NCI-H526 (cell line): ENCODE measurements at places on chromosomes 2 and 18.

GRCh38 chr2:63842149-63843061 lies 709 bp downstream of the UGP2 start:
- DNase-seq, result peak; percentile 38

- no peak for DNase-seq
Observed at GRCh38 chr2:25709349-25709748, 36.0 kb upstream of the DTNB start.

GRCh38 chr2:189178726-189179569 lies 613 bp downstream of the COL5A2 start:
- DNase-seq, result no peak

- DNase-seq, result no peak
Observed at GRCh38 chr2:236682651-236683422, 113.2 kb downstream of the ACKR3 start.

GRCh38 chr2:240568678-240569522 lies 616 bp downstream of the RNPEPL1 start:
- peak; percentile 77 for DNase-seq

- DNase-seq, result no peak
Observed at GRCh38 chr2:49241501-49241900, 87.2 kb upstream of the FSHR start.

GRCh38 chr18:38796762-38797161 lies 1231.2 kb upstream of the CELF4 start:
- DNase-seq, result no peak

DNA sequence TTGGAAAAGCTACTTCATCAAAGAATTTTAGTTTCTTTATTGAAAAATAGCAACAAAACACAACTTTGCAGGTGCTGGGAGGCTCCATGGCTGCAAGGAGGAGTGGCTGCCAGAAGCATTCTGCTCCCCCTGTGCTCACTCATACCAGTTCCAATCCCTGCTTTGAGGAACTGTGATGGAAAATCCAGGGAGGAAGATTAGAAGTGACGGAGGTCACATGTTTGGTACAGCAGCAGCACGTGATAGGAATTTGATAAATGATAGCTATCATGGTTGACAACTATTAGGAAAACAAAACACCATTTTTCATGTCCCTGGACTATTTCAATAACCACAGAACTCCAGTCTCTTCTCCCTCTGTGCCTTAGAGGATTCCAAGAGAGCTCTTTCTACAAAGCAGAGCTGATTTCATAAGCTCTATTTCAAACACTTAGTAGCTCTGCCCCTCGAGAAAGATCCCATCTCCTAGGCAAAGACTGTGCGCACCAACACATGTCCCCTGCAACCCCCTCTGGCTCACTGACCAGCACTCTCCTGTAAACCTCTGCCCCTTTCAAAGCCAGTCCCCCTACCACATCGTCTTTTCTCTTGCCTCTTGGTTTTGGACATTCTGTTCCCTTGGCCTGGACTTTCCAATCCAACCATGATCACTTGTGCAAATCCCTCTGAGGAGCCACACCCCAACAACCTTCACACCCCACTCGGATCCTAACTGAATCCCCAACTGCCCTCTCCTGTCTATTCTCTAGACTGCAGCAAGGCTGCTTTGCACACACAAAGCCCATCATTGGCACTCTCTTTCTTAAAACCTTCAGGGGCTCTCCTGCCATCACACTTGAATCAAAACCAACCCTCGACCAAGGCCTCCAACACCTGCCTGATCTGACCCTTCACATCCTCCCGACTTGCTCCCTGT lies 352.4 kb upstream of the PKDCC start:
- no peak for DNase-seq

DNA sequence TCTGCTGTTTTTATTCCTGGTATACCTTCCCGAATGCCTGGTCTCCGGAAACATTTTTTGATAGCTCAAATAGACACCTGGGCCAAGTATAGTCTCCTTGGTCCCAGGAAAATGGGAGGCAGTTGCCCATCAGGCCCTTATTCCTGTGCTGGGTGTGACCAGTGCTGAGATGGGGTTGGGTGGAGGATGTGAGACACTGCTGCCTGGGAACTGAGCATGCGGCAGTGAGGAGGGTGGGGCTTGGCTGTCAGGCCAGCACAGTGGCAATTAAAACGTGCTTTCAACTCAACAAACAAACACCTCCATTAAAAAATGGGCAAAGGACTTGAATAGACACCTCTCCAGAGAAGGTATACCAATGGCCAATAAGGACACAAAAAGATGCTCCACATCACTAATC lies 12.5 kb downstream of the KLHL29 start:
- no peak for DNase-seq

GRCh38 chr18:25416374-25416773 lies 64.4 kb upstream of the ZNF521 start:
- no peak for DNase-seq

GRCh38 chr2:56474412-56475158 lies 290.8 kb downstream of the CCDC85A start:
- no peak for DNase-seq

GRCh38 chr2:71591044-71591443 lies 137.7 kb downstream of the DYSF start:
- no peak for DNase-seq

GRCh38 chr2:119389615-119390306 lies 23.0 kb downstream of the DBI start:
- no peak for DNase-seq

DNA sequence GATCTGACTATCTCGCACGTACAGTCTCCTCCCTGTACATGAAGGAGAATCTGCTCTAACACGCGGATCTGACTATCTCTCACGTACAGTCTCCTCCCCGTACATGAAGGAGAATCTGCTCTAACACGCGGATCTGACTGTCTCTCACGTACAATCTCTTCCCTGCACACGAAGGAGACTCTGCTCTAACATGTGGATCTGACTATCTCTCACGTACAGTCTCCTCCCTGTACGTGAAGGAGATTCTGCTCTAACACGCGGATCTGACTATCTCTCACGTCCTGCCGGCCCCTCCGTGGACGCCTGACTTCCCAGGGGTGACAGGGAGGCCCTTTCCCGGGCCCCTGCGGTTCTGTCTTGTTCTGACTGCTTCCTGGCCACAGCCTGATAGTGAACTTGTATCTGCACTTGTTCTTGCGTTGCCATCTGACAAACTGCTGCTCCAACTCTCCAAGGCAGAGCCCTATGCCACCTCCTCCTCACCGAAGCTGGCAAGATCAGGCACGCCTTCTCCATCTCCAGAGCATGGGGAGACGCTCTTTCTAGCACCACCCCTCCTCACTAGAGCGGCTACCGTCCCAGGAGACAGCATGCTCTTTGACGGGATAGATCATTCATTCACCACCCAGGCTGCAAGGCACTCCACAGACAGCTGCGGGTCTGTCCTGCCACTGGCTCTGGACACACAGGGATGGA lies 238.6 kb downstream of the TWIST2 start:
- no peak for DNase-seq

DNA sequence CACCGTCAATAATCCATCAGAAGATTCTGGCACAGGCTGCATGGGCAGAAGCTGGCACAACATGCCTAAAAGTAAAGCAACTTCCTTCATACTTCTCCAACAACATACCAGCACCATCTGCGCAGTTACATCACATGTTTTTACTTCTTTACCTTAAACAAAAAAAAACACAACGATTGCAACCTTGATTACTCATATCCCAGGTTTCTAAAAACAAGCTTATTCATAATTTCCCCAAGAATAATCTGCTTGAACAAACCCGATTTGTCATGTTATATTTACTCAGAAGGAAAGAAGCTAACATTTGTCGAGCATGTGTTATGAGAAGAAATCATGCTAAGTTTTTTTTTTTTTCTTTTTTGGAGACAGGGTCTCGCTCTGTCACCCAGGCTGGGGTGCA lies 54.7 kb downstream of the THADA start:
- no peak for DNase-seq

DNA sequence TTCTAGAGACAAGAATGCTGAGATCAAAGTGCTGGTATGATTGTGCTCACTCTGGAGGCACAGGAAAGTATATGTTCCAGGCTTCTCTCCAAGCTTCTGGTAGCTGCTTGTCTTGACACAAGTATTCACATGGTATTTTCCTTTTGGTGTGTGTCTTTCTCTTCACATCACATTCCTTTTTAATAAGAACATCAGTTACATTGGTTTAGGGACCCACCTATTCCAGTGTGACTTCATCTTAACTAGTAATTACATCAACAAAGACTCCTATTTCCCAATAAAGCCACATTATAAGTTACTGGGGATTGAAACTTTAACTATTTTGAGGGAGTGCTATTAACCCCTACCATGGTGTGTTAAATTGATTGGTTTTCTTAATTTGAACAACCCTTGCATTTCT lies 119.1 kb downstream of the FSIP2 start:
- DNase-seq, result no peak

DNA sequence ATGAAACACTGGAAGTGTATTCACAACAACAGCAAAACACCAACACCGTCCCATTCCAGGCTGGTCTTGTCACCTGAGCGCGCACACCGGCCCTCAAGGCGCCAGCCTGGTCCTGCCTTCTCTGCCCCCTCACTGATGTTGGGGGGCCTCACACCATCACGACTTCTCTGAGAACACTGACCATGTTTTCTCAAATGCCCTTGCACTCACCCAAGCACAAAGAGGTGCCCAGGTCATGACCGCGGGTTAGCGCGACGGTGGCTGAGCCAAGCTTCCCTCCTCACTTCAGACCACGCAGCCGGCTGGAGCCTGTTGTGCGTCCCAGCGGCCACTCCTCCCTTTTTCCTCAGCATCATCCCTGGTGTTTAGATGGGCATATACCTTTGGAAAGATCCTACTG lies 101.3 kb upstream of the SALL3 start:
- no peak for DNase-seq

GRCh38 chr18:2168022-2168421 lies 403.3 kb downstream of the METTL4 start:
- no peak for DNase-seq

GRCh38 chr18:58645398-58645797 lies 16.5 kb upstream of the ALPK2 start:
- no peak for DNase-seq

GRCh38 chr18:42545825-42546224 lies 569.7 kb downstream of the RIT2 start:
- DNase-seq, result no peak

GRCh38 chr2:120840795-120841487 lies 105.3 kb downstream of the GLI2 start:
- DNase-seq, result no peak

DNA sequence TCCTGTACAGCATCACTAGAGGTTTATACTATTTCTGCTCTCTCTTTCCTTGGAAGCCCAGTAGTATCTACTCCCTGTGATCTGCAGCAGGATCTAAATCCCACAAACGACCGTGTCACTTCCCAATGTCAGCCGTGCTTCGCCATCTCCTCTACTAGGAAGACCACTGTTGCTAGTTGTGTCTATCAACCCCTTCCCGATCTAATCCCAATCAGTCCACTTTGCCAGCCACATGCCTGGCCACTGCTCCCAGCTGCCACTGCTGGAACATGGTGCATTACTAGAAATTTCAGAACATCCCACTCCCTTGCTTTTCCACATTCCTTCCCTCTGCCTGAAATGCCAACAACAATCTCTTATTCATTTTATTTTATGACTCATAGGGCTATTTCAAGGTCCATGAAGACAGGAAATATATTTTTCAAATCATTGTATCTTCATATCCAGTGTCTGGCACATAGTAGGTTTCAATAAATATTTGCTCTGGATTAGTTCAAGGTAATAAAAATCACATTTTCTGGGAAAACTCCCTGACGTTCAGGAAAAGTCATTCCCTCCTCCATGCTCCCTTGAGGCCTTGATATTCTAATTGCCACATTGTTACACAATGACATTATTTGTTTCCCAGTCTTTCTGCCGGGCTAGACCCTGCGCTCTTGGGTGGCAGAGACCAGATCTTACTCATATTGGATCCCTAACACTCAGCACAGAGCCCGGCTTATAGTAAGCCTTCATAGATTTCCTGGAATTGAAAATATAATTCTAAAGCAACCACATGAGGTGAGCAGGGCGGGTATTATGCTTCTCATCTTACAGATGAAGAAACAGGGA lies 2.1 kb upstream of the TRIB2 start:
- no peak for DNase-seq

DNA sequence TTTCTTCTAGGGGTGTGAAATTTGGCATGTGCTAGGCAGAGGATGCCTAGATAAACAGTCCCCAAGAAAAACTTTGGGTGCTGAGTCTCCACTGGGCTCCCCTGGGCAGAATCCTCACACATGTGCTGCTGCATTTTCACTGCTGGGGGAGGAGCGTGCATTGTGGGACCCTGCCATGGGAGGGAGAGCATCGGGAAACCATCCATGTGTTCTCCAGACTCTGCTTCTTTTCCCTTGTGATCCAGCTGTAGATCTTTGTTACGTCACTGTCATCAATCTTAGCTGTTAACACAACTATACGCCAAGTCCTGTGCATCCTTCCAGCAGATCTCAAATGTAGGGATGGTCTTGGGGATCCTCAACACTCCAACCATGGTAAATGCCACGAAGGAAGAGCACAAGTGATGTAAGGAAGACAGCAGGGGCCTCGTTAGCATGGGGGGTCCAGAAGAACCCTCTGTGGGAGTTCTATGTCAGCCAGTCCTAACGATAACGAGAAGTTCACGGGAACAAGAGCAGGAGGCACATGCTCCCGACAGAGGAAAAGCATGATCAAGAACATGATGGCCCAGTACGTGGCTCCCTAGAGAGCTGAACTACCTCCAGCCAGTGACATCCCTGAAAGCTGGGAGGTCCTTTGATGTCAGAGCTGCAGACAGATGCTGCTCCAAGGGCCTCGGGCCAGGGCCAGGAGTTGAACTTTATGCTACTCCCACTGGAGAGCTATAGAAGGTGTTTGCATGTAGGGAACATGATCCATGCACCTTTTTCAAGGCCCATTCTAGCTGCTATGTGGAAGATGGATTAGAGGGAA lies 41.1 kb upstream of the NPAS2 start:
- DNase-seq, result no peak

DNA sequence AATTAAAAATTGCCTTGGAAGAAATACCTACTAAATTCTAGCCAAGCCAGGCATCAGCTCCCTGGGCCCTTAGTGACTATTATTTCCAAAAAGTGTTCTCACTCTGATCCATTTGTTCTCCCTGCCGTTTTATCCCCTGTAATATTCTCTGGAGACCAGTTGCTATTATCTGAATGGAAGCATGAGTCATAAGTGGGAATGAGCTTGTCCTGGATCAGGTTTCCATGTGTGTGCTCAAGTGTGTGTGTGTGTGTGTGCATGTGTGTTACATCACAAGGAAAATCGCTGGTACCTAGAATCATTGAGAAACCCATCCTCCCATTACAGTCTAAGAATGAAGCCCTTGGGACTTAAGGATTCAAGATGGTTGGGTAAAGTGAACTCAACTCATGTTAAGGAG lies 130.3 kb upstream of the CXCR4 start:
- no peak for DNase-seq

GRCh38 chr2:72180351-72180750 lies 32.7 kb upstream of the CYP26B1 start:
- DNase-seq, result no peak

GRCh38 chr2:28958689-28959088 lies 22.4 kb upstream of the TOGARAM2 start:
- peak; percentile 85 for DNase-seq
